ENCODE measurements at places on chromosomes 5 and 9. TPM values are rescaled to one million over a fixed set of nuclear protein-coding genes. Genes with fewer than 3 reads are reported as not detected.
A peak's percentile ranks its signal among the peaks of the same experiment; 100 is the strongest.

DNA sequence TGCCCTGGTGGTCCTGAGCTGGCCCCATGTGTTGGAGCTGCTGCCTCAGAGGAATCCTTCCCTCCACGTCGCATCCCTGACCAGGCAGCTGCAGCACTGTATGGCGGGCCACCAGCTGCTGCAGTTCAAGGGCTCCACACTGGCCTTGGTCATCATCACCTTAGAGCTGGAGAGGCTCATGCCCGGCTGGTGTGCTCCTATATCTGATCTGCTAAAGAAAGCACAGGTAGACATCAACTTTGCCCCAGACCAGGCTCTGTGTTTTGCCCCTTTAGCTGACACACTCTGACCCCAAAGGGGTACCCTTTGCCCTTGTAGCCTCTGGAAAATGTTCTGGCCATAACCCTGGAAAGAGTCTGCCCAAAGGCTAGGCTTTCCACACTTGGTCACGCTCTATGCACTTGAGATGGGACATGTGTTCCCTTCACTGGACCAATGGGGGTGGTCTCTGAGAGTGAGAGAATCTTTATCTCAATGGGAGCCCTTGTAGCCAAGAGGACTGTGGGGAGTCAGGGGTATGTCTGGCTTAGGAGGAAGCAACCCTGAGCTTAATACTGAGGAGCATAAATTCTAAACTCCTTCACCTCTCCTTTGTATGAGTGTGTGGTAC, 4.8 kb downstream of the CCNI2 start:
- no peak for ATAC-seq

The FYB1 gene
- total RNA-seq, result 3.9 TPM

The DRD1 gene
- total RNA-seq, result 0.13 TPM

GRCh38 chr5:179276838-179277395, 68.3 kb downstream of the ADAMTS2 start:
- ATAC-seq, result no peak

DNA sequence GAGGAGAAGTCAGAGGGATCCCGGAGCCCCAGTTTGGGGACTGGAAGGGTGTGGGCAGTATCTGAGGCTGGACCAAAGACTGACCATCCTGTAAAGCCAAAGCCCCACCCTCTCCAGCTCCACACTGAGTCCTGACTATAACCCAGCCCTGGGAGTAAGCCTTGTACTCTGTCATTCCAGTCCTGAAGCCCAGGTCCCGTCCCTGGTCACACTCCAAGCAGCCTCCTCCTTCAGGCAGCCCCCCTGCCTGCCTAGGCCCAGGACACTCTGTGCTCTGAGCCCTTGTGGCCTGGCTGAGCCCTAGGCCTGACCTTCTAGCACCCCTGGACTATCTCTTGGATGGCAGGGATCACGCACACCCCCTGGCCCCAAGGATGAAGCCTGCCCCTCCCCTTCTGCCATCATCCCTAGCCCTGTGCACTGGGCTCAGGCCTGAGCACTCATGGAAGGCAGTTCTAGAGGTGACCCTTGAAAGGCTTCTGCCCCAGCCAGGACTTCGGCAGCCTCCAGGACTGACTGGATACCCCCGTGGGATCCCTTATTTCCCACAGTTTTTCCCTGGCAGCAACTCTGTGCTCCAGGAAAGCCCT, 28.0 kb upstream of the ENHO start:
- ATAC-seq, result no peak

The SLC12A7 gene
- total RNA-seq, result 18.8 TPM

- no peak for ATAC-seq
These were observed 127.8 kb upstream of the CCDC180 start for GRCh38 chr9:97179616-97180015.

GRCh38 chr5:54519509-54519876, 1.9 kb downstream of the SNX18 start:
- ATAC-seq, result no peak

- ATAC-seq, result no peak
These were observed 11.5 kb downstream of the ADAM19 start for GRCh38 chr5:157563929-157564716.

DNA sequence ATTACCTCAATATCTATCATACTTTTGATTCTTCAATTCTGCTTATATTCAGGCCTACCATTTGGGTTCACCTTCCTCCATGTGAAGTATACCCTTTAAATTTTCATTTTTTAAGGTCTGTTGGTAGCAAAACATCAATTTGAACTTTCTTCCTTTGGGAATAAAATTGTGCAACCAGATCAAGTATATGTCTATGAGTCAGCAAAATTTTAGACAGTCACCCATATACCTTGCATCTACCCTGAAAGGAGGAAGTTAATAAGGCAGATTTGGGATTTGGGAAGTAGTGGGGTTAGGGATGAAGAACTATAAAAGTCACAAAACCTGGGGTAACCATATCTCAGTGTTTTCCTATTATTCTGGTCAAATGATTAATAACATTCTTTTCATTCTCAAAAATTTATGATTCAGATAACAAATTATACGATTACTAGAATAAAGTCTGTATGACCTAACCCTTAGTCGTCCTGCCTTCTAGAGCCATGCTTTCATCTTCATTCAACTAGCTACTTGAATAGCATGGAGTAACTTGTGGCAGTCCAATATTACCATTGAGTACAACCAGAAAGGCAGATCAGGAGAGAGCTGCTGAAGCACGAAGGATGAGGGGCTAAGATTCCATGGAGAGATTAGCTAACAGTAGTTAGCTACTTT, 2.8 kb upstream of the IL33 start:
- ATAC-seq, result no peak

GRCh38 chr5:72523960-72524582, 16.9 kb upstream of the ZNF366 start:
- peak; percentile 68 for ATAC-seq

DNA sequence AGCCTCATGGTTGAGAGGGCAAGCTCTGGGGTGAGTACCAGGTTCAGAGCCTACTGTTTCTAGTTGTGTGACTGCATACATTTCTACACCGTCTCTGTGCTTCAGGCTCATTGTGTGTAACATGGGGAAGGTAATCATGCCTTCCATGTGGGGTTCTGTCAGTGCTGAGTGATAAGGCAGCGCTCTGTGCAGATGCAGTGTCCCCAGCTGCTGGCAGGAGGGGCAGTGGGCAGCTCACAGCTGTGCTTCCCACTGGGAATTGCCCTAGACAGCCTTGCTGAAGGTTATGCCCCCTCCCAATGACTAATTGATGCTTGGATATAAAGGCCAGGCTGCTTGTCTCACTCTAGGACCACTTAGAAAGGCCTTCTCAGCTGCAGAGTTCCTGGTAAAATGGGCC, 121.8 kb upstream of the SAP30L start:
- ATAC-seq, result no peak

The SPINK6 gene
- total RNA-seq, result not detected

DNA sequence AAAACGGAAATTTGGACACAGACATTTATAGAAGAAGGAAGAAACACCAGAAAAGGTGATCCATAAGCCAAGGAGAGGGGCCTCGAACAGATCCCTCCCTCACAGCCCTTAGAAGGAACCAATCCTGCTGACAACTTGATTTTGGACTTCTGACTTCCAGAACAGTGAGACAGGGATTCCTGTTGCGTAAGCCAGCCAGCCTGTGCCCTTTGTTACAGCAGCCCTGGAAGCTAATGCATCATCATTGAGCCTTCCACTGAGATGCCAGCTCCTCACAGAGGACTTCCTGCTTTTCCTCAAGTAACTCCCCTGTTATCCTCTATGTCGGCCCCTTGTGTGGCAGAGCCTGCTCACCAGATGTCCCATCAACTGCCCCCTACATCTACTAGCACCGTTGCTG, 94.1 kb downstream of the JMY start:
- ATAC-seq, result no peak

DNA sequence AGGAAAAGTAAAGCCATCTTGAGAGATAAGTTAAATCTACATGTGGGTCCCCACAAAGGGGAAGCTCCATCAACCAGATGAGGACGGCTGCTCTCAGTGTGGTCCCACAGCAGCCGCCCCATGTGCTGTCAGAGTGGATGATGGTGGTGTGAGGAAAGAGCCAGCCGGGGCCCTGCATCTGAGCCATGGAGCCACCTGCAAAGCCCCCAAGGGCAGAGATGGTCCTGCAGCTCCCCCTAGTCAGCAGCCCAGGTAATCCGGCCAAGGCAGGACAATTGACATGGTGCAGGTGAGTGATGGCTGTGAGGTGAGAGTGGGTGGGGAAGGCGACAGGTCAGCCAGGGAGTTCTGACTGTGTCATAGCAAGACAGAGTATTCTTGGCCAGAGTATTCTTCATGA, 458.8 kb downstream of the ICE1 start:
- ATAC-seq, result no peak

The PAIP1 gene
- 86.3 TPM for total RNA-seq

- ATAC-seq, result no peak
These were observed 15.4 kb downstream of the LMAN2 start for GRCh38 chr5:177336112-177336511.

GRCh38 chr9:34032631-34033030, 16.1 kb downstream of the UBAP2 start:
- no peak for ATAC-seq

DNA sequence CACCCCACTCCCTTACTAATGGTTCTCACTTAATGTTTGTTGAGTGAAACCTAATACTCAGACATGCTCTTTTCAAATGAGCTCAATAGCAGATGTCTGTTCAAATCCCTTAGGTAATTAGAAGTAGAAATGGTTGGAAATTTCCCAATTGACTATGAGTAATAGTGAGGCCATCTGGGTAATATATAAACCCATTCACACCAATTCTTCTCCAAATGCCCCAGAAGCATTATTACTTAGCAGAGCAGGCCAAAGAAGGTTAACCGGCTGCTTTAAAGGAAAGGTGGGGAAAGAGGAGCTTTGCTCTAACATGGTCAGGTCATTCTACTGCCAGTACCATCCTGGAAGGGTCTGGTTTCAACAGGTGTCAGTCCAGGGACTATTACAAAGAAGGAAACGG, 119.5 kb upstream of the MTAP start:
- no peak for ATAC-seq

- ATAC-seq, result no peak
These were observed at the start of gene CA9 for GRCh38 chr9:35673132-35674024. TSS of gene CA9 (plus strand) at chr9:35673928. CDS start at chr9:35673960, 32 bp downstream.

The CLIC3 gene
- 2.3 TPM for total RNA-seq

DNA sequence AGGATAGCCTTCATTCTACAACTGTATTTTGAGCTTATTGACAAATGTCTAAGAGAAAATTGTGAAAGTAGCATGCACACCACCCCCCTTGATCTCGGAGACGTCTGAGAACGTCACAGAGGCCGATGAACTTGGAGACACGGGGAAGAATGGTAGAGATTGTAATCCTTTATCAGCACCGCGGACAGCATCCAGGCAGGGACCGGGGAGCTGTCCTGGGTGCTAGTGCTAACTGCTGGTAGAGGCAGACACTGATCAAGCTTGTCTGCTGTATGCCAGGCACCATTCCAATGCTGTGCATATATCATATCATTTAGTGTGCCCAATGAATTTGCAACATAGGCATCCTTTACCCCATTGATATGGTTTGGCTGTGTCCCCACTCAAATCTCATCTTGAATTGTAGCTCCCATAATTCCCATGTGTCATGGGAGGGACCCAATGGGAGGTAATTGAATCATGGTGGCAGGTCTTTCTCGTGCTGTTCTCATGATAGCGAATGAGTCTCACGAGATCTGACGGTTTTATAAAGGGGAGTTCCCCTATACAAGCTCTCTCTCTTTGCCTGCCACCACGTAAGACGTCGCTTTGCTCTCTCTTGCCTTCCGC, 98.8 kb downstream of the LHX2 start:
- peak; percentile 48 for ATAC-seq

DNA sequence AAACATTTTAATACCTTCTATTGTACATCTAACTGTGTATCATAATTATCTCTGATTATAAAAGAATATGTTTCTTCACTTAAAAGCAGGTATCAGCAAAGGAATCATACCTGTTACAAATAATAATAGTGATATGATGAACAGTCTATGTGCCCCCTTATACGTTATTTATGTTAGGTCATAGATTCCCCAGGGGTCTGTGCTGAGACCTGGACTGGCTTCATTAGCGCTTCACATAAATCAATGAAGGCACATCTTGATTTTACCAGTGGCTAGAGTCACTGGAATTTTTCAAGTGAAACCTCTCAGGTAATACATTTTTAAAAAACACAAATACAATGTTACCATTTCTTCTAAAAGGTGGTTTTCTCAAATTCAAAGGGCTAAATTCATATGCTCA, 275.2 kb downstream of the BNC2 start:
- ATAC-seq, result no peak

GRCh38 chr5:28855626-28856025, 1817.2 kb upstream of the CDH9 start:
- no peak for ATAC-seq

DNA sequence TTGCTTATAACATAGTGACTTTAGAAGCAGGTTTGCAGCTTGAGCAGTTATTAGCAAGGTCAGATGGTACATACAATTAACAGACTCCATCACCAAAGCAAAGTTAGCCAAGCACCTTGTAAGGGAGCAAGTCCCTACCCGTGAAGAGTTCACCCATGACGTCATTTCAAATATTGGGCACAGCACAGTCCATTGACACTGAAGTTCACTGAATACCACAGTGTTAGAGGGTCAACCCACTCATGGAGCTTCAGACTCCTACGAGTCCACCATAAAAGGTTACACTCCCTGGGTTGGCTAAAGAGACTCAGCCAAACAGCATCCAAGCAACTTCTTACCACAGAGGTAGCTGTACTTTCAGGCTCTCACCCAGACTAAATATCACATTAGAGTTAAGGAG, 77.5 kb downstream of the GALNT10 start:
- no peak for ATAC-seq

GRCh38 chr9:128341435-128341849, 1.1 kb downstream of the SLC27A4 start:
- peak; percentile 39 for ATAC-seq

GRCh38 chr5:167902298-167902697, 389.1 kb upstream of the WWC1 start:
- no peak for ATAC-seq

DNA sequence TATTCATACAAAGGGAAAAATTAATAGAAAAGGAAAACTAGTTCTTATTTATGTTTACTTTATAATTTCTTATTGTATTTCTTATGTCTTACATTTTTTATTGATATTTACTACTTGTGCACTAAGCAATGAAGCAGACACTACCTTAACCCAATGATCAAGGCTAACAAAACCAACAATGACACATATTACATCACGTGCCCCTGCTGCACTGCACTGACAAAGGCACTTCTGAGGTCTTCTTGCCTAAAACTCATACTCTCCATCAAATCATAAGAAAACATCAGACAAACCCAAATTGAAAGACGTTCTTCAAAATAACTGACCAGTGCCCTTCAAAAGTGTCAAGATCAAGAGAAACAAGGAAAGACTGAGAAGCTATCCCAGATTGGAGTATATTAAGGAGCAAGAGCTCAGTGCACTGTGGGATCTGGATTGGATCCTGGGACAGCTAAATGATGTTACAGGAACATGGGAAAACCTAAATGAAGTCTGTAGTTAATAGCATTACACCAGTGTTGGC, 230.9 kb downstream of the AUH start:
- no peak for ATAC-seq

DNA sequence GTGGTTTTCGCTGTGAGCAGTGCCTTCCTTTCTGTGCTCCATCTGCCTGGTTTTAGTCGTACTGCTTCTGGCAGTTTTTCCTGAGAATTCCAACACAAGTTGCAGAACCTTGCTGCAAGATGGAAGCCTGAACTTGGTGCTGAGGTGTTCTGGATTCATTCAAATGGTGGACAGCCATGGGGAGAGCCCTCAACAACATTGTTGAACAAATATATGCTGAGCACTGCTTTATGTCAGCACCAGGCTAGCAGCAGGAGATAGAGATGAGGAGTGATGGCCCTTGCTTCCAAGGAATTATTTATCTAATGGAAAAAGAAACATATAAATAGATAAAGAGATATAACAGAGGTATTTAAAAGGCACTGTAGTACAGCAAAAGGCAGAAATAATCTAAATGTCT, 7.3 kb upstream of the RPS6 start:
- ATAC-seq, result no peak

All from gastroesophageal sphincter (tissue), 4 donors.